ENCODE measurements at places on chromosomes 1 and 21. TPM values are rescaled to one million over a fixed set of nuclear protein-coding genes. Genes with fewer than 3 reads are reported as not detected.

AMY1C gene
- not detected for polyA plus RNA-seq

SOX13 gene
- polyA plus RNA-seq = 9.4 TPM

PIK3R3 gene
- 20.0 TPM for polyA plus RNA-seq

C8B gene
- polyA plus RNA-seq = not detected

FCRL6 gene
- 0.11 TPM for polyA plus RNA-seq

HSD3B2 gene
- not detected for polyA plus RNA-seq

EXO1 gene
- polyA plus RNA-seq = 0.23 TPM

CTTNBP2NL gene
- 5.1 TPM for polyA plus RNA-seq

ERICH3 gene
- polyA plus RNA-seq = 0.07 TPM

TRIM33 gene
- polyA plus RNA-seq = 5.2 TPM

EDARADD gene
- 0.11 TPM for polyA plus RNA-seq

B3GALT5 gene
- polyA plus RNA-seq = 0.16 TPM

FAM229A gene
- 3.5 TPM for polyA plus RNA-seq

PGLYRP4 gene
- not detected for polyA plus RNA-seq

CNTN2 gene
- polyA plus RNA-seq = 1.4 TPM

GPR25 gene
- not detected for polyA plus RNA-seq

CTBS gene
- polyA plus RNA-seq = 5.0 TPM

ZBTB21 gene
- 2.6 TPM for polyA plus RNA-seq

TNFAIP8L2 gene
- polyA plus RNA-seq = 2.1 TPM

RPE65 gene
- 0.07 TPM for polyA plus RNA-seq

RUSC1 gene
- 23.2 TPM for polyA plus RNA-seq

DEPDC1 gene
- 0.05 TPM for polyA plus RNA-seq

NBPF14 gene
- polyA plus RNA-seq = 7.6 TPM

MROH7 gene
- polyA plus RNA-seq = 4.9 TPM

Data from right cardiac atrium (tissue), 5 donors.